ENCODE measurements at places on chromosomes 12 and 14.

DNA sequence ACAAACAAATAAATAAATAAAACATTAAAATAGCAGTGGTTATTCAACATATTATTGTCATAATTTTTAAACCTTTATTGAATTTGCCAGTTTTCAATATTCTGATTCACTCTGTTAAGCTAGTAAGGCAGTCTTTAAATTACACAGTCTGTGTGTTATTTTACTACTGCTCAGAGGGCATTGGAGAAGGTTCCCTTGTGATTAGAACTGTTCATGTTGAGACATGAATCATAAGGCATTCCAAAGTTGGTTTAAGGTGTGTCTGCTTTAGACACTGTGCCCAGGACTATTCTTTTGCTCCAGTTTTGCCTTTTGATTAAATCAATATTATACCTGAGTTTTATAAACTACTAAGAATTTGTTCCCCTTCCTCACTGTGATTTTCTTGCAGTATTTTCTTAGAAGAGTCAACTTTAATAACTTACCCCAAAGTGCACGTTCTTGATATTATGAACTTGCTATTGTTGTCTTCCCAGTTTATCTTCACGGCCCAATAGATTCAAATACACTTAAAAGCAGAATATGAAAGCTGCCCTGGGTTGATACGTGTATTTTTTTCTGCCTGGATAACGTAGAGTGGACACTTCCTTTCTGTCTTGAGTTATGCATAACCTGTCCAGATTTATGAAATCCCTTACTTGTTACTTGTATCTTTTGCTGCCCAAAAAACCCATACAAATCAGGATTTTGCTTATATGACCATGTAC is 105.3 kb upstream of the BCAT1 start:
- DNase-seq: no peak

GRCh38 chr14:91368776-91369416 is 48.7 kb downstream of the CCDC88C start:
- no peak for DNase-seq

- no peak for DNase-seq
Observed at GRCh38 chr12:114506651-114507050, 100.7 kb upstream of the TBX5 start.

GRCh38 chr14:28468191-28469151 is 298.1 kb upstream of the FOXG1 start:
- DNase-seq: no peak

GRCh38 chr14:24513009-24513408 is 4.9 kb upstream of the CMA1 start:
- no peak for DNase-seq

DNA sequence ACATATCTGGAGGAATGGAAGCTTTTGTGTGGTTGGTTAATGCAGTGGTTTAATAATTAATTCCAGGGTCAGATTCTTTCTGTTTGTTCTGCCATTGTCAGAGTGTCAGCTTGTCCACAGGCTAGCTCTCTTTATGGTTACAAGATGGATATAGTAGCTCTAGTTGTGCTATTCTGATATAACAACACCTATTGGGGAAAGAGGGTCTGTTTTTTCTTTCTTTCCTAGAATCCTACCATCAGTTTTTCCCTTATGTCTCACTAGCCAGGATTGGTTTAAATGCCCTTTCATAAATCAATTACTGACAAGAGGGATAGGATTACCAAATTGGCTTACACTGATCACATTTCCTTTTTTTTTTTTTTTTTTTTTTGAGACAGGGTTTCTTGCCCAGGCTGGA is 27.8 kb downstream of the CNOT2 start:
- DNase-seq: no peak

DNA sequence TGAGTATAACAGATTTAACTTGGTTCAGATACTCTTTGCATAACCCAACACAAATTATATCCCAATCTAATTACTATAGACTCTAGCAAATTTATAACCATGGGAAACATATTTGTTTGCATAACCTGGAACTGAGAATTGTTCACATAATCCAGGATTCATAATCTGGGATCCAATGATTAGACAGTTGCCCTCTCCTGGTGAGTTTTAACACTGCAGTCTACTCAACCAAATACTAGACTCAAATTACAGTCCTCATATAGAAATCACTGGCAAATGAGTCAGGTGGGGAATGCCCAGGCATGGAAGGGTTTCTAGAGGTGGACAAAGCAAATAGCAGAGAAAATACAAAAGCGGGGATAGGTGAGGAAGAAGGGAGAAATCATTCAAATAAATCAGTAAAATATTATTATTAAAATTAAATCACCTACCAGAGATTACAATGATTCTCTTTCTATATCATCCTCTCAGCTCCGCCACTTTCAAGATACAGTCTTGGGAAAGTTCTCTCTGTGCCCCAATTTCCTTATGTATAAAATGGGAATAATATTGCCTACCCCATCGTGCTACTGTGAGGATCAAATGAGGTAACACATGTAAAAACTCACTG is 9.4 kb downstream of the GCH1 start:
- no peak for DNase-seq

DNA sequence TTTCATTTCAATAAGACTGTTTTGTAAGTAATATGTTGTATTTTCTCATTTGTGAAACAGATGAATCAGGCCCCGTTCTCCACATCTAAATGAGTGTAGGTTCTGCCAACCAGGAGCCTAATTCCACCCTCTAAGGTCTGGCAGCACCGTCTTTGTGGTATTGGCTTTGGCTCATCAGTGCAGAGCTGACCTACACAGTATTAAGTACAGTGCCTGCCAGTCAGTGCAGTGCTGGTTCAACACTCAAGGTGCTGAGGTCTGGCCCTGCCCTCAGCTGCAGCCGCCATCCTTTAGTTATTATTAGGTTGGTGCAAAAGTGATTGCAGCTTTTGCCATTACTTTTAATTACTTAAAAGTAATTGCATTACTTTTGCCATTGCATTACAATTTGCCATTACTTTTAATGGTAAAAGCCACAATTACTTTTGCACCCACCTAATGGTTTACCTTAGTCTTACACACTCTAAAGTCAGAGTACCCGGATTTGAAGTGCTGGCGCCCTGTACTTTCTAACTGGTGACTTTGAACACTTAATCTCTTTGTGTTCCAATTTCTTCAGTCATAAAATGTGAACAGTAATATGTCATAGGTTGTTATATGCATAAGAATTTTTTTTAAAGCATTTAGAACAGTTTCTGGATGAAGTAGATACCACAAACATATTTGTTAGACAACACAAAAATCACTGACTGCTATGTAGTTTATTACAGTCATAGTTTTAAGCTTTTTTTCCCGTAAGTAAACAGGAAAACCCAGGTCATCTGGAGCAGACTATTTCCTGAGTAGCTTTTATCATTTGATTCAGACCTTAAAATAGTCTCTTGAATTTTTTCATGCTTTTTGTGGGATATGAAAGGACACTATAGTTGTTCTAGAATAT is 99.5 kb downstream of the SYNE2 start:
- DNase-seq: no peak

DNA sequence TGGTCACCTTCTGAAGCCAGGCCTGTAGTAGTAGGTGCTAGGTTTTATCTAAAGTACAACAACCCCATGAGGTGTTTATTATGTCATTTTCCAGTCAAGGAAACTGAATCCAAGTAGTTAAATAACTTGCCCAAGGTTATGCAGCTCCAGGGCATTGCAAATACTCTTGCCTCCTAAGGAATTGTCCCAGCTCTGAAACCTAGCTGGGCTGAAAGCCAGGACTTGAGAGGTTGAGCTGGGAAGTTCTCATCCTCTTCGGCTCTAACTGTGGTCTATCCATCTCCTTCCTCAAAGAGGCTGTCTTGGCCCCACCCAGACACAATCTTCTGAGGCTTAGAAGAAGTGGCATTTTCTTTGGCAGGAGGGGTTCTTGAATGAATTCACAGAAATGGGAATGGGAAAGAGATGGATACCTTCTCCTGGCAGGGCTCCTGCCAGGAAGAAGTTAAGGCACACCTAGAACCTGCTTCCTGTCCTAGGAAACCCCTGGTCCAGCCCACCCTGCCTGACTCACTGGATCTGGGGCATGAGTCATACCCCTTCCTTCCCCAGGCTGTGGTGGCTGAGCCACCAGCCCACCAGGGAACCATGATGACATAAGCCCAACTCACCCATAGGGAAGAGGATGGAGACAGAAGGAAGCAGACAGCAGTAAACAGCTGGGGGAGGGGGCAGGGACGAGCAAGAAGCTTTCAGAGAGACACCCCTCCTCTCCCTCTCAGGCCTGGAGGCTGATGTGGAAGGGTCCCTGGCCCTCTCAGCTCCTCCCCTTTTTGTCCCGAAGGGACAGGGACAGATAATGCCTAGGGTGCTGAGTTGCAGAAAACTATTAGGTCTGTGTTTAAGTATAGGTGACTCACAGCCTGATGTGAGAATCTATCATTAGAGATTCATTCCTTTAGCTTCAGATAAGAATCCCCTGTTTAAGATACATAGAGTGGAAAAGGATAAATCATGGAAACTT is 2.1 kb upstream of the PLEK2 start:
- no peak for DNase-seq

All from activated CD4-positive, CD25-positive, alpha-beta regulatory T cell (primary cell).